ENCODE measurements at places on chromosomes 2 and 18. TPM values are rescaled to one million over a fixed set of nuclear protein-coding genes. Genes with fewer than 3 reads are reported as not detected.

- no peak for DNase-seq
These were observed 34.3 kb downstream of the ADD2 start for GRCh38 chr2:70733646-70734180.

DNA sequence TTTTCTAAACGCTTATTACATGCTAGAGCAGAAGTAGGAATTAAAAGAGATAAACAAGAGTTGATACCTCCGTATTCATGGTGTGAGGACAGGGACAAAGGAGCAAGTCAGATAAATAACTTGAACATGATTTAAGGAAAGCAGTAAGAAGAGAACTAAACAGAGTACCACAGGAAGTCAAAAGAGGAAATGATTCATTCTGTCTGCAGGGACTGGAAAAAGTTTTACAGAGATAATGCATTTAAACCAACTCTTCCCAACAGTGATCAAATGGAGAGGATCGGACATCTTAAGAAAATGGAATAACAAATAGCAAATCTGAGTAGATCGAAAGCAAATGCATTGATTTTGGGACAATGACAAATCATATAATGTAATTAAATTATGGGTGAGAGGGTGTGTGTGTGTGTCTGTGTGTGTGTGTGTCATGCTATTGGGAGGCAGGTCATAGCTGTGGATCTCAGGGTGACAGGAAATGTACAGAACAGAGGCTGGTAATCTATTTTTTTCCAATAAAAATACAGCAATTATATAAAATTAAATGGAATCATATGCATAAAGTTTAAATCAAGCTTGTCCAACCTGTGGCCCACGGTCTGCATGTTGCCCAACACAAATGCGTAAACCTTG lies 113.4 kb downstream of the MC4R start:
- no peak for DNase-seq

- DNase-seq, result no peak
These were observed 36.3 kb downstream of the SMAD2 start for GRCh38 chr18:47893939-47894699.

AMER3 gene
- not detected for polyA plus RNA-seq

REG3G gene
- not detected for polyA plus RNA-seq
